ENCODE measurements at places on chromosomes 16 and 17.

DNA sequence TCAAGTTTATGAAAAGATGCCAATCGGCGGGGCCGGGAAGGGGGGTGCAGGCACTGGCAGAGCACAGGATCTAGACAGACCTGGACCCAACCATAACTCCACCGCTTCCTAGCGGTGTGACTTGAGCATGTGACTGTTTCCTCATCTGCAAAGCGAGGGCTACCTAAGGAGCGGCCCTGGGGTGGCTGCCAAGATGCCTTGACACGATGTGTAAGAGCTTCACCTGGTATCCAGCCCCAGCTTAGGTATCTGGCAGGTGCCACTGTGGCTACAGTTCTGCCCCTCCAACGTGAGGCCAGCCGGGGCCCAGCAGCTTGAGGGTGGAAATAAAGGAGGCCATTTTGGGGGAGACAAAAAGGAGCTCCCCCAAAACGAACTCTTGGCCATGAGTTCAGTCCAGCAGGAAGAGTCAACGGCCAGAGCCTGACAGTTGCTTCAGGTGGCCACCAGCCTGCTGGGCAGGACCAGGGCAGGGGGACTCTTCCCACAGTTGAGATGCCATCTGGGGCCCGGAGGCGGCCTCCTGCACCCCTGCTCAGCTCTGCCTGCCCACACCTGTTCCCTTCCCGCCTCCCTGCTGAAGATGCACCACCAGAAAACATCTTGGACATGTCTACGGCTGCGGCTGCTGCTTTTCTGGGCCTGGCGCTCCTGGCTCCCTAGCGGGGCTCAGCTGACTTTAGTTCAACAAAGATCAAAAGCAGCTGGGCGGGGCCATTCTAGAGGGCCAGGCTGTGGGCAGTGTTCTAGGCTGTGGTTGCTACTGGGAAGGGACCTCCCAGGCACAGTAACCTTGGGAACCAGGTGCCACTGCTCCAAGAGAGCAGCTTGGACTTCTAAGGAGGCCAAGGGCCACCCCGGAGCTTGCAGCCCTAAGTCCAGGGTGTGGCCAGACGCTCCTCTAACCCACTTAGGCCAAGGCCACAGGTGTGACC, 3.4 kb upstream of the MTSS2 start:
- no peak for DNase-seq

DNA sequence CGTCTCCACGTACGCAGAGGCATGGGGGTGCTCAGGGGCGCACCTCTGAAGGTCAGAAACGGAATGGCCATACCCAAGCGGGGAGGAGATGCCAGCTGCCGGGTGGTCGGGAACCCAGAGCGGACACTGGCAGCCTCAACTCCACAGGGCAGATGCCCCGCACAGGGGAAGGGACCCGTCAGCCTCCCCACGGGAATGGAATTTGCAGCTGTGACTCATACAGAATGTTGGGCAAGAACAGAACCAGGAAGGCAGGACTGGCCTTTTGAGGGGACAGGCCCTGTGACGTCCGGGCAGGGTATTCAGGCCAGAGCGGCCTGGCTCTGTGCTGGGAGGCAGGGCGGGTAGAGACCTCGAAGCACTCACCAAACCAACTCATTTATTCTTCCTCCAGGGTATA, 7.5 kb downstream of the TK1 start:
- DNase-seq, result no peak

DNA sequence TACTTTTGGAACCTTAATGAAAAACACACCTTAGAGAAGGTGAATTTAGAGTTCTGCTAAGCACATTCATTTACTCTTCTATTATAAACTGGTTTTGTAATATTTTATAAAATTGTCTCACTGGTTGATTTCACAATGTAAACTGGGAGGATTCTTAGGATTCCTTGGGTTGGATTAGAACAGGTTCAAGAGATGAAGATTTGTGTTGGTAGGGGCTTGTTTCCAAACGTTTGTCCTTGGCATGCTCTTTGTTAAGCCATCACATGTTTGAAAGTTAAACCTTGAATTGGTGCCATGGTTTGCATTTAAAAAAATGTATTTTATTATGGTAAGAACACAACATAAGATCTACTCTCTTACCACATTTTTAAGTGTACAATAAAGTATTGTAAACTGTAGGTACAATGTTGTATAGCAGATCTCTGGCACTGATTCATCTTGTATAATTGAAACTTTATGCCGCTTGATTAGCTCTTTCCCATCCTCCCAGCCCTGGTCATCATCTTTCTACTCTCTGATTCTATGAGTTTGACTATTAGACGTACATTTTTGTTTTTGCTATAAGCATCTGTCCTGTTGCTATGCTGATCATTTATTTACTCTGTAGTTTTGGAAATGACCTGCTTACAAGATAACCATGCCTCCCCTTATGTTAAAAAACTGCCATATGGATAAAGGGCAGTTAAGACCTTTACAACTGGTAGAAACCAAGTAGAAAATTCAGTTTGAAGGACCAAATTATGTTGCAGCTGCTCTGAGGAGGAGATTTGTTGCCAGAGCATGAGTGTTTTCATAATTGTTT, 9.6 kb downstream of the FTO start:
- no peak for DNase-seq

DNA sequence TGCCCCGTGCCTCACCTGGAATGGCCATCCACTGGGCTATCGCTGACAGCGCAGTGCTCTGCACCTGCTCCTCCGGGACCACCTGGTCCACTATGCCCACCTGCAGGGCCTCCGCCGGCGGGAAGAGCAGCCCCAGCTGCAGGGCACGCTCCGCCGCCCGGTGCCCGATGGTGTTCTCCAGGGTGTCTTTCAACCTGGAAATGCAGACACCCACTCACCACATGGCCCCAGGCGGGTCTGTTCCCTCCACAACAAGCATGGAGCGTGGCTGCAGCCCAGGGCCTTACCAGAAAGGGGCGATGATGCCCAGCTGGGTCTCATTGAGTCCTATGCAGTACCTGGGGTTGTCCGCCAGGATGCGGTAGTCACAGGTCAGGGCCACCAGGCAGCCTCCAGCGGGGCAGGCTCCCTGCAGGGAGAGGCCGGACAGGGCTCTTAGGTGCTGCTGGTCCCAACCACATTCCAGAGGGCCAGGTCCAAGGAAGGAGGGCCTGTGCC, 6.8 kb downstream of the DNASE1L2 start:
- DNase-seq, result no peak

DNA sequence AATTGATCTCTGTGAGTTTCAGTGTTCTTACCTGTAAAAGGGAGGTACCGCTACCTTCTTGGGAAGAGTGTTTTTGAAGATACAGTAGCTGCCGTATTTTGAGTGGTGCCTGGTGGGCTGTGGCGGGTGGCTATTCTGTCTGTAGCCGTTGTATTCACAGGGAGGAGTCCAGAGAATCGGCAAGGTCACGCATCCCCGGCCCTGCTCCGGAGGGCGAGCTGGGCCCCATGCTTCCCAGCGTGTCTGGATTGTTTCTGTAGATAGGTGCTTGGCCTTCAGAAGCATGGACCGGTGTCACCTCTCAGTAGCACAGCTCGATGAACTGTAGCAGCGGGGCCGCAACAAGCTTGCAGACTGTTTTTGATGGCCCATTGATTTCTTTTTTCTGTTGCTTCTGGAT, 295.6 kb downstream of the CPPED1 start:
- DNase-seq, result no peak

DNA sequence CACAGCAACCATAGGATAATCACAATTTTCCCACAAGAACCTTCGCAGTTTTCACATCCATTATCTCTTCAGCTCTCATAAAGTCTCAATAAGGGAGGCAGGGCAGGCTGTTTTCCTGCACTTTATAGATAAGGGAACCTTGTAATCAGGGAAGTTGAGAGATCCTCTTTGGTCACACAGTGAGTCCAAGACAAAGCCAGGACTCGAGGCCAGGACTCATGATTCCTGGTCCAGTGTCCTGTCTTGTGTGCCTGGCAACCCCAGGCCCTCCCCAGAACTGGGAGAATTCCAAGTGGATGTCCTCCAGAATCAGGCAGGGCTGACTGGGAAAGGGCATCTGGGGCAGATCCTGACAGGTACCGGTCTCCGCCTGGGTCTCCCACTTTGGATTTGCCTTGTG, 23.1 kb upstream of the PHF12 start:
- DNase-seq, result no peak

DNA sequence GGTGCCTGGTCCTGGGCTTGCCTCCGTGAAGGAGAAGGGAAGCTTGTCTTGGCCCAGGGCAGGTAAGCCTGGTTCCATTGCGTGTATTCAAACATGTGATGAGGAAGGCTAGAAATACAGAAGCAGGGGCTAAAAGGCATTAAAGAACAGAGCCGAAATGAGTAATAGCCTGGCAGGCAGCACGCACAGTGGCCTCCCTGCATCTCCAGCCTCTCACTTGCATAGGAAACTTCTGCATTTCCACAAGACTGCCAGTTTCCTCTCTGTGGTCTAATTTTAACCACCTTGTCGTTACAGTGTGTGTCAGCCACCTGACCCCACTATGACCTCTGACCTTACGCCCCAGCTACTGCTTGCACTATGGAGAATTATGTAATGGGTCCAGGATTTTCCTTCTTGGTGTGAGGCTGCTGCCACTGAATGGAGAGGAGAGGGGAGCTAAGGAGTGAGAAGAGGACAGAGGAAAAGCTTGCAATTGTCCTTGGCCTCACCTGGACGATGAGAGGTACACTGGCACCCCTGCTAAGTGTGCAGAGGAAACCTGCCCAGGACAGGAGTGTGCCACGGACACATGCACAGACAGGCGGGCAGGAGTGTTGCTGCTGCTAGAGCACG, 32.8 kb downstream of the HIC1 start:
- peak; percentile 71 for DNase-seq

- no peak for DNase-seq
These were observed 14.7 kb upstream of the BCAR1 start for GRCh38 chr16:75265911-75266701.

DNA sequence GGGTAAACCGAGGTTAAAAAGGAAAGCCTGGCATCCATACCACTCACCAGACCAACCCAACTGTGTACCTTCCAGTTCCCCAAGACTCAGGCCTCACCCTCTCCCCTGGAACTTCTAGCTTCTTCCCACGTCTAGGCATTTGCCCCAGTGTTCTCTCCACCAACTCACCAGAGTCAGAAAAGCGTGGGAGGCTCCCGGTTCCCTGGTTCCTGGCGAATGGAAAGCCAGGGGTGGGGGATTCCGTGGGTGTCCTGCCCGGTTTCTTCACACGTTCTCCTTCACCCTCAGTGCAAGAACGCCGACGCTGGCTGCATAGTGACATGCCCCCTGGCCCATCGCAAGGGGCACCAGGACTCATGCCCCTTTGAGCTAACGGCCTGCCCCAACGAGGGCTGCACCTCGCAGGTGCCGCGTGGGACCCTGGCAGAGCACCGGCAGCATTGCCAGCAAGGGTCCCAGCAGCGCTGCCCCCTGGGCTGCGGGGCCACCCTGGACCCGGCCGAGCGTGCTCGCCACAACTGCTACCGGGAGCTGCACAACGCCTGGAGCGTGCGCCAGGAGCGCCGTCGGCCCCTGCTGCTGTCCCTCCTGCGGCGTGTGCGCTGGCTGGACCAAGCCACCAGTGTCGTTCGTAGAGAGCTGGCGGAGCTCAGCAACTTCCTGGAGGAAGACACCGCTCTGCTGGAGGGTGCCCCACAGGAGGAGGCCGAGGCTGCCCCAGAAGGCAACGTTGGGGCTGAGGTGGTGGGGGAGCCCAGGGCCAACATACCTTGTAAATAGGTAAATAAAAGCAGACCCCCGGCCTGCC, 1.7 kb downstream of the RNF151 start:
- no peak for DNase-seq

DNA sequence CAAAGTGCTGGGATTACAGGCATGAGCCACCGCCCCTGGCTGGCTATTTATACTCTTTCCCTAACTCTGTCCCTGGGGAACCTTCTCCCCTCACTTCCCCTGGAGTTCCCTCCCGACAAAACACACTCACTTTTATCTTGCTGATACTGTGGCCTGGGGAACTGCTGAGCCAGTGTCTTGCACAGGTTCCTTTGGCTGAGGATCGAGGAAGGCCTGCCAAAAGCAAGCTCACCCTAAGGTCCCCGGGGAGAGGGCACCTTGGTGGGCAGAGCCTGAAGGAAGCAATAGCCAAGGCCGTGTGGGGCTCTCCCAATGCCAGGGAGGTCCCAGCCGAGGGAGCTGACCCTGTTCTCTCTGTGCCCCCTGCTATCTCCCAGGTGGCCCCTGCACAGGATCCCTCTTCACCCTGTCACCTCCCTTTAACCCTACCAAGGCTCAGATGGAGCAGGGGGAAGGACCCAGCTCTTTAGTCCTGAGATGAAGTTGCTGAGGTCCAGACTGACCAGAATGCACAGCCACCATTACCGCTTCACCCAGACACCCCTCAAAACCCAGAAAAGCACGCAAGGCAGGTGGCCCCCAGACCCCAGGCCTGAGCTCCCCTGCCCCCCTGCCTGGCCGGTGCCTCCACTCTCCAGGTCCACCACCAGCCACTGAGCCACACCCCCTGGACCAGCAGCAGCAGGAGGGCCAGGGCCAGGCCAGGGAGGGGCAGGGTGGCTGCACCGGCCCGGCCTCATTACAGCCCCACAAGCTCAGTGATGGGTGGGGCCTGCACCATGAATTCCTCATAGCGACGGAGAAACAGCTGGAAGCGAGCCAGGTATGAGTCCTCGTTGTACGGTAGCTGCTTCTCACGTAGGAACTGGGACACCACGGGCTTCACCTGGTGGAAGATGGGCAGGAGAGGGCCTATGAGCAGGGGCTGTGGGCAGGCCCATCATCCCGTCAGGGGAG, 5.1 kb upstream of the FDXR start:
- no peak for DNase-seq

DNA sequence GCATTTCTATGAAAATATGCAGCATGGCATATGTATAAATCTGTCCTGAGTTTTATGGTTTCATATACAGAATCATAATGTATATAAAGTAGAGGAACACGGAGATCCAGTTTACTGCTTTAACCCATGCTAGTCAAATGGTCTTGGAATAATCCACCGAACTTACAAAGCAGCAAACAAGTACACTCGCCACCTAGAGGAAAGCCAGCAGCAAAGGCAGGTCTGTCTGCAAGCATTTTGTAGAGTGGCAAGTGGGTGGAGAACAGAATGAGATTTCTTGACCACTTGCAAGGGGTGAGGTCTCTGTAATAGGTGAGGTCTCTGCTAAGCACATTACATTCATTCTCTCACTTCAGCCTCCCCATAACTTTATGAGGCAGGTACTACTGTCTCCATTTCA, 308.3 kb downstream of the CA10 start:
- DNase-seq, result no peak

DNA sequence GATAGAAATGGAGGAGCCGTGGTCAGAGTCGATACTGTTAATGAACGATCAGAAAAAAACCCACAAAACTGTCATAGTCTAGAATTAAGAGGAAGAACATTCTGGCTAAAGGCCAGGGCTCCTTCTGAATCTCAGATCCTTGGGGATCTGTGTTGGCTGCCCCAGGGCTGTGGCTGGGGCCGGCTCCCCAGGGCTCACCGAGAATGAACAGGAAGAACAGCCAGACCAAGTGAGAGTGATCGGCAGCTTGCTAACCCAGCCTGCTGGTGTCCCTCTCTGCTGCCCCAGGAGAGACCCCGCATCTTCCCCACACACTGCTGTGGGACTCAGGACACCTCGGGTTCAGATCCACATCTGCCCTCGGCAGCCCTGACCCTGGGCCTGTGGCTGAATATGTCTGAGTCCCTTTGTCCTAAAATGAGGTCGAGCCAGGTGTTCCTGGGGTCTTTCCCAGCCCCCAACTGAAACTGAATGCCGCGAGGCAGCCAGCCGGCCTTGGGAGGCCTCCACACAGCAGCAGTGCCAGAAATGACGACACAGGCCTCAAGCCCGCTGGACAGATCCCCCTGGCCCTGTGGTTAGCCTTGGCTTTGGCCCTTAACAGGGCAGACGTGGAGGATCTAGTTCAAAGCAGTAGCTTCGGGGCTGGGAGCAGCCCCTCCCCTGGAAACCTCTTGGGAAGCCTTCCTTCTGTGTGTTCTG, 23.9 kb upstream of the CLEC18A start:
- DNase-seq, result no peak

GRCh38 chr16:82016263-82016662, 5.0 kb upstream of the SDR42E1 start:
- no peak for DNase-seq

- DNase-seq, result no peak
These were observed 16.4 kb downstream of the RAD51D start for GRCh38 chr17:35103271-35103670.
